ENCODE measurements at places on chromosomes 7 and 10.

- DNase-seq: no peak
These were observed 36.3 kb downstream of the SMNDC1 start for GRCh38 chr10:110268442-110268841.

DNA sequence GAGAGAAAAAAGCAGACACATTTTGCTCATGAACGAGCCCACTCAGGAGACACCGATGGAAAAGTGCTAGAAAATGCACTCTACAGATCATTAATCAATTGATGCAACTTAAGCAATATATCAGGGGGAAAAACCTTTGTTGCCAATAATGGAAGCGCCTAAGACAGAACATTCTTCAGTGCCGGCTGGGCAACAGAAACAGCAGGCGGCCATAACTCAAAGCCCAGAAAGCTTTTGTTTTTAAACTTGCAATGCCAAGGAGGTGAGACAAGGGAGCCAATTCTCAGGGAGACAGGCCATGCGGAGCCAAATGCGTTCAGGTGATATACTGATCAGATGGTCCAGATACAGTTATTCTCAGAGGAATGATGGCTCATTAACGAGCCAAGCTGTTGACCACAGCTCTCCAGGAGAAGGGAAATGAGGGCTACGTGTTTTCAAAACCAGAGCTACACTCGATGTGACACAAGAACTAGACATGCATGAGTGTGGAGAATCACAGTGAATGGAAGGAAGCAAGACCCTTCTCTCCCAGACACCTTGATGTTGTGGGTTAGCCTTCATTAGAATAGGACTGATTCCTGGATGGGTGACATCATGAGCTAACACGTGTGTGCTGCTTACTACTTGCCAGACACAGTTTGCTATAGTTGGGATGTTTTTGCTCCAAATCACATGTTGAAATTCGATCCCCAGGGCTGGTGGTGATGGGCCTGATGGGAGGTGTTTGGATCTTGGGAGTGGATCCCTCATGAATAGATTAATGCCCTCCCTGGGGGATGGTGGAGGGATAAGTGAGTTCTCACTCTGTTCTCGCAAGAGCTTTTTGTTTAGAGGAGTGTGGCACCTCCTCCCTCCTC lies 79.1 kb upstream of the KCNMA1 start:
- DNase-seq: no peak

DNA sequence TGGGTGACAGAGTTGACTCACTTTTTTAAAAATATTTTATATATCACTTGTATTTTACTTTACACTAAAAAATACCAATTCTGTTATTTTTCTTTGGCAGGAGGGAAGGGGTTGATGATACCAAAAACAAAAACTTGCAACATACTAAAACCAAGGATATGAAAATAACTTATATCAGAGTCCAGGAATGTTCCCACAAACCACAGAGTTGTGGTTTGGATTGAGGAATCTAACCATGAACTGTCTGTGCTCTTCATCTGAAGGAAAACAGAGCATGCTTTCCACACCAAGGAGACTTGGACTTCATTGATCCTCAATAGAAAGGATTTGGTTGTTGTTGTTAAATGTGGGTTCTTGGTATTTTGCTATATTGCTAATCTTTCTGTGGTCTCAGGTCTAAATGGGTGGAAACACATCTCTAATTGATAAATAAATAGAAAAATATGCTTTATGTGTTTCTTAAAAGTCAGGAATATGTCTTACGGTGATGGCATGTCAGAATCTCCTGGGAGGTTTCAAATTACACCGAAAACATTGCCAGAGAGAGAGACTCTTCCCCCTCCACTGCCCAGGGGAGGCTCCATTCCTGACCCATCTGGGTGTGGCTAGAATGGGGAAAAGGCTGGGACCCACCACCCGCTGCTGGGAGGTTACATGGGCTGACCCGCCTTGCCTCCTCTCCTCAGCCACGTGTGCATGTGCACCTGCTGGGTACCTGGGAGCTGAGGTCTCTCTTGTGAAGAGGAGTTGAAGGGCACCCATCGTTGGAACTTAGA lies 46.9 kb upstream of the STK17A start:
- DNase-seq: no peak

DNA sequence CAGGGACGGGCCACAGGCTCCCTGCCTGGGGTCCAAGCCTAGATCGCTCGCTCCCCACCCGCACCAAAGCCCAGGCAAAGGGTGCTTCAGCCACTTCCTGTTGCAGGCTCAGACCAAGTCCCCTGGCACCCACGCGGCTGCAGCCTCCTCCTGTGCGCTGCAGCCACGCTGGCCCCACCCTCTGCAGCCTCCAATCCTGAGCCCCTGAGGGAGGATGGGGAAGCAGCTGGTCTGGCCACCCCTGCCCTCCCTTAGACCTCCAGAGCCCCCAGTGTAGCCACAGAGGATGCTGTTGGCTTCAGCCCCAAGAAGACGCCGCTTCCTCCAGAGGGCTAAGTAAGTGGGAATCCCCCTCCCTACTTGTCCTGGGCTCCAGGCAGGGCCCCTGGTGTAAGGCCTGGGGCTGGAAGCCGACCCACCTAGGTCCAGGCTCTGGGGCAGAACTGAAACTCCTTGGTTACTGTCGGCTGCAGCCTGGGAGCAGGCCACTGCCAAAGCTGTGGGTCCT lies 9.4 kb downstream of the LIMK1 start:
- DNase-seq: no peak

DNA sequence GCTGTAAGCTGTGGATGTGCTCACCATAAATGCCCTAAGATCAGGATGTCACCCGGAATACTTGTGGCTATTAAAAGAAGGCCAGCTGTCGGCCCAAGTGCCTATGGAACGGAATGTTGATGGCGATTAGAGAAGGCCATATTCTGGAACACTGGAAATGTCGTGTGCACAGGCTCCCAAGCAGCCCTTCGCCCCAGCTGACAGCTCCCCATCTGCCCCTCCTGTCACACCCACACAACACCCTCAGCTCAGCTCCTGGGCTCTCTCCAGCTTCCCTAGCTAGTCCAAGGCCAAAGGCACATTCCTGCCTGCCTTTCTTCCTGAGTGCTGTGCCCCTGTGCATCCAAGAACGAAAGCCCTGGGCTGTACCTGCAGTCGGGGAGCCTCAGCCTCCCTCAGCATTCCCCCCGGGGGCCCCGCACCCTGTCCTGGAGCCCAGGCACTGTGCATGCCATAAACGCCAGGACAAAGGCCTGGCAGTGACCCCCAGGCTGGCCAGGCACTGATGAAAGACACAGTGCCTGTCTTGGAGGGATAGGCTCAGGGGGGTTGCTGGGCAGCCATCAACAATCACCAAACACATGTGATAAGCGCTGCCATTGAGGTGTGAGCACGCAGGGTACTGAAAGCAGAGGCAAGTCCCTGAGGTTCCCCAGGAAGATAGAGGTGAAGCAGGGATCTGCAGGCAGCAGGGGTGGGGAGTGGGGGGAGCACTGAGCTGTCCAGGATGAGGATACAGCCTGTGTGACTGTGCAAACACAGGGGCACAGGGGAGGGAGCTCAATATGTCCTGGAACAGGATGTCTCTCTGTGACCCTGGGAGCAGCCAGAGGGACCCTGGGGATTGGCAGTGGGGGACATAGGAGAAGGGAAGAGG lies 3.7 kb upstream of the LDB3 start:
- DNase-seq: no peak

DNA sequence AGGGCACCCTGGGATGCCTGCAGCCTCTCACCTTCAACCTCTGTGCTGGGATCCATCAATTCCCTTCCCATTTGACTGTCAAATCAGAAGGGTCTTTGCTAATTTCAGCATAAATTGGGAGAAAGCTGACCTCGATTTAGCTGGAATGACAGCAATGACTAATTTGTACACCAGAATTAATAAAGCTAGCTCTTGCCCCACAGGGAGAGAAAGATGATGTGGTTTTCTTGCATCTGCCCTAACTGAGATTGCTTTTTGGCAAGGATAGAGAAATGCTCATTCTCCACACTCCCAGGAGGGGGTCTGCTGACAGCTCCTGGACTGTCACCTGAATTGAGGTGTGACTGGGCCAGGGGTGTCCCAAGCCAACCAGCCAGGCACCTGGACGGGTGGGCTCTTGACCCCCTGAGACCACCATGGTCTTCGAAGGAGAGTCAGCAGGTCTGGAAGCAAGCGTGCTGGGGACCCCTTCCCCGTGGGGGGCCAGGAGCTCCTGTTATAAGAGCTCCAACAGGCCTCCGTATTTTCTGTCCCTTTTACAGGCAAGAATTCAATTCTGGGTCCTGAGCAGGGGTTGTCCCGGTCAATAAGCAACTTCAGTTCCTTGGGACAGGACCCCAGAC lies 42.1 kb downstream of the RBM17 start:
- no peak for DNase-seq

DNA sequence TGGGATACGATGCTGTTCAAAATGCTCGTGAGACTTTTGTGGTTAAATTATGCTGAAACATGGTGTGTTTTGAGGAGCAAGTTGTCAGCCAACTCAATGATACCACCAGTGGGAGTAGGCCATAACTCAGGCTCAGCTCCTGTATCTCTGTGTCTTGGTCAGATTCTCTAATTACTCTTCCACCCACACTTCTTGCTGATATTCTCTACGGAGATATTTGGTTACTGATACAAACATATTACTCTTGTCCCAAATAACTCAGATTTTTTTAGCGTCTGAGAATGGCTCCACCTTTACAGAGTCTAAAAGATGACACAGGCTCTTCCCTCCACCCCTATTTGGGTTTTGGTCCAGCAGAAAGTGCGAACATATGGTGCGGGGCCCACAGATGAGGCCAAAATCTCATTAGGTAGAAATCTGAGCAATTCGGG lies 168.9 kb downstream of the PKD1L1 start:
- no peak for DNase-seq

GRCh38 chr7:84722086-84722485 lies 464.8 kb downstream of the SEMA3D start:
- DNase-seq: no peak

GRCh38 chr7:115682507-115682906 lies 348.1 kb downstream of the TFEC start:
- no peak for DNase-seq

DNA sequence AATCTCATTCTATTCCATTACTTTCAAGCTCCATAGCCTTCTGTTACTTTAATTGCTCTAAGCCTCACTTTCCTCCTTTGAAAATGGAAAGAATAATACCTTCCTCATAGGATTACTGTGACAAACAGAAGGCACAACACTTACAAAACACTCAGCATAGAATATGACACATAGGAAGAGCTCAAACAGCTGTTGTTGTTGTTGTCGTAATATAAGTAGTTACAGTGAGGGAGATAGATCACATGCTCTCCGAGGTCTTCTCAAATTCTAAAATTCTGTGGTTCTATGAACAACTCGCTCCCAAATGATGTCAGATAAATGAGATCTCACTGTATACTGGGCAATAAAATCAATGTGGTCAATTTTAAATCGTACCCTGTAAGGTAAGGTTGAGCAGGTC lies 1049.3 kb upstream of the C7orf33 start:
- no peak for DNase-seq

DNA sequence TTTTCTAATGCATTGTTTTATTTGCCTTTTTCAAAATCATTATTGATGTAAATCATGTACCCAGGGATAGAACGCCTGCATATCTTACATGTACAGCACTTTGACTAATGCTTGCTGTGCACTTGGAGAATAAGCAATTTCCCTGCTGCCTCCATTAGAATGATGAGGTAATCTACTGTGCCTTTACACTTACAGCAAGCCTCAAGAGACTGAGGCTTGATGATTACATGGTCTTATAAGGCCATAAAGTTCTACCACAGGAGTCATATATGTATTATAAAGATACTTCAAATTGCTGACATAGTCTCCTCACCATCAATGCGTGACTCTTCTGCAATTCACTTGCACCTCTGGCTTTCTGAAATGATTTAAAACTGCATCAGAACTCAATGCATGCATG lies 328.6 kb upstream of the HGF start:
- no peak for DNase-seq

- no peak for DNase-seq
These were observed 39.5 kb upstream of the ADGRA1 start for GRCh38 chr10:133048266-133048665.

GRCh38 chr10:86972613-86973380 lies 4.5 kb downstream of the ADIRF start:
- DNase-seq: no peak

DNA sequence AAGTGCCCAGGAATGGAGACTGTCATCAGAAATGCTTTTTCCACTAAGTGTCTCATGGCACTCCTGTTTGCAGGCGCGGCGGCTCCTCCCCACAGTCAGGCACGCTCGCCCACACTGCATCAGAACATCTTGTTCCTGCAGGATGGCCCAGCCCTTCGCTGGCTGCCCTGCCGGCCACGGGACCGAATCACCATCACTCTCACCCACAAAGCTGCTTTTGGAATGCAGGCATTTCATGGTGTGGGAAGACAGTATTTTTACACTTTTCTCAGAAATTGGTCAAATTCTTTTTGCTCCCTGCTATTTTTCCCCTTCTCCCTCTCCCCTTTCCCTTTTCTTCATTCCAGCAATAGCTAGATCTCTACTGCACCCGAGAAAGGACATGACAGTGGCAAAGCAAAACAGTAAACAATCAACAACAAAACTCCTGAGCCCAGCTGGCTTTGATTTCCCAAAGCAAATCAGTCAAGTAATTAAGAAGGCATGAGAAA lies 176.1 kb upstream of the TNS3 start:
- DNase-seq: no peak

GRCh38 chr10:21263263-21263803 lies 262.1 kb downstream of the SKIDA1 start:
- no peak for DNase-seq

DNA sequence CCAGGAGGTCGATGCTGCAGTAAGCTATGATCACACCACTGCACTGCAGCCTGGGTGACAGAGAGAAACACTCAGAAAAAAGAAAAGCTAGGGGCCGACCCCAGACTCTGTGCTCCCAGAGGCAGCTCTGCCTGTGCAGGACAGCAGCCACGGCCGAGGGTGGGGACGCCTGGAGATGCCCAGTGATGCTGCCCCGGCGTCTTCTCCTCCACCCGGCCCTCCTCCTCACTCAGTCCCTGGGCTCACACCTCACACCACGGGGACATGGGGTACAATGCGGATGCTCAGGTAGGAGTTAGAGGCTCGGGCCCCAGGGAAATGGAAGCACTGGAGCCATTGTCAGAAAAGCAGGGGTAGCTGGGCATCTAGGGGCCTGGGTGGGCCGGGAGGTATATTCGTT lies 46.3 kb upstream of the ELFN1 start:
- DNase-seq: no peak

DNA sequence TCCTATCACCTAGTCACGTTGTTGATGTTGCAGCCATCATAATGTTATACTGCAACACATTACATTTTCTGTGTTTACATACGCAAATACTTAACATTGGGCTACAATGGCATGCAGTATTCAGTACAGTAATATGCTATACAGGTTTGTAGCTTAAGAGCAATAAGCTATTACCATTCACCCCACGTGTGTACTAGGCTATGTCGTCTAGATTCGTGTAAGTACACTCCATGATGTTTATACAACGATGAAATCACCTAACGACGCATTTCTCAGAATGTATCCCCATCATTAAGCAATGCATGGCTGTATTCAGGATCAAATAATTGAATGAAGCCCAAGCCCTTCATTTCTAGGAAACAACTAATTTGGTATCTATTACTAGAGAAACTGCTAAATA lies 43.4 kb upstream of the C1GALT1 start:
- no peak for DNase-seq

- no peak for DNase-seq
These were observed 444.1 kb downstream of the NRG3 start for GRCh38 chr10:82319074-82319473.
